ENCODE measurements at places on chromosomes 1 and 21.
A peak's percentile ranks its signal among the peaks of the same experiment; 100 is the strongest.

DNA sequence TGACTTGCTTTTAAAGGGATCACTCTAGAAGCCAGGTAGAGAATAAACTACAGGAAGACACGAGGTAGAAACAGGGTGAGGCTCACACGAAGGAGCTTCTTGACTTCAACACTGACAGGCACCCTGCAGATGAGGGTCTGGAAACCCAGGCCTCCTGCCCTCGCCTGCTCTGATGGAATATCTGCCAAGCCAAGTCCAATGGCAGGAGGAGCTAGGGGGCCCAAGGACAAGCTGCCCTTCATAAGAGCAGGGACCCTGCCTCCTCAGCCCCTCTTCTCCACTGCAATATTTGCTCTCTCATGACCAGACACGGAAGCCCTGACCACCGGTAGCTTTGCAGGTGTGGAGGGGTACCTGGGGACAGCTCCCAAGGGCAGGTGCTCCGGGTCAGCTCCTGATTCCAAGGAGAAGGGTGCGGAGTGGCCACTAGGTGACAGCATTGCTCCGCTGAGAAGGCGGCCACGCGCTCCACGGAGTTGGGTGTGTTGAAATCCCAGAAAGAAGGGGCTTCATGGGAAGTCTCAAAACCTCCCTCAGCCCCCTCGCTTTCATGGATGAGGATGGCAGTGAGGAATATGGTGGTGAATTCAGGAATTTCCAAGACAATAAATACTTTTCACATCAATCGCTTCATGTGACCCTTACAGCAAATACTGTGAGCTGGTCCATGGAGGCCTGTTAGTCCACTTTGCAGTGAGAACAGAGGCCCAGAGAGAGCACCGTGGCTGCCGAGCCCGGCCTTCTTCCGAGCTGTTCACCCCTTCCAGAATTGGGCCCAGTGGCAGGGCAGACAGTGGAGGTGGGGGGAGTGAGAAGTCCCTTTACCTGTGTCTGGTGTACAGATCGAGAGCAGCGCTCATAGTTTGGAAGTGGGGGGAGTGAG lies 33.2 kb upstream of the PAX7 start:
- DNase-seq = no peak

DNA sequence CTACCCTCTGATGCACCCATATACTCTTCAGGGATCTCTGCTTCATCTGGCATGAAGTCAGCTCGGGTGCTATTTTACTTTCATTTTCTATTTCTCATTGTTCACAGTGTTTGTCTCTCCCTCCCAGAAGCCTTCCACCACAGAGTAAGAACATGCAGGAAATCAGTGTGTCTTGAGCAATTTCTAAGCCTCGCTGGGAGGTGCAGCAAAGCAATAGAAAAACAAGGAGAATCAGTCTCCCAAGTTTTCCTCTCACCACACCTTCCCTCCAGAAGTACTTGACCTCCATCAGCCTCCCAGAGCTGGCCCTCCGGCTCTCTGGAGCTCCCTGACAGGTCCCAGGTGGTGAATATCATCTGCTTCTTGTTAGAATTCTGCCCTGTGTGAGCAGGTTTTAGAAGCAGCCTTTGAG lies 594.7 kb upstream of the CAMK1G start:
- DNase-seq = no peak

GRCh38 chr1:95012389-95012788 lies 60.4 kb downstream of the ALG14 start:
- DNase-seq = no peak

DNA sequence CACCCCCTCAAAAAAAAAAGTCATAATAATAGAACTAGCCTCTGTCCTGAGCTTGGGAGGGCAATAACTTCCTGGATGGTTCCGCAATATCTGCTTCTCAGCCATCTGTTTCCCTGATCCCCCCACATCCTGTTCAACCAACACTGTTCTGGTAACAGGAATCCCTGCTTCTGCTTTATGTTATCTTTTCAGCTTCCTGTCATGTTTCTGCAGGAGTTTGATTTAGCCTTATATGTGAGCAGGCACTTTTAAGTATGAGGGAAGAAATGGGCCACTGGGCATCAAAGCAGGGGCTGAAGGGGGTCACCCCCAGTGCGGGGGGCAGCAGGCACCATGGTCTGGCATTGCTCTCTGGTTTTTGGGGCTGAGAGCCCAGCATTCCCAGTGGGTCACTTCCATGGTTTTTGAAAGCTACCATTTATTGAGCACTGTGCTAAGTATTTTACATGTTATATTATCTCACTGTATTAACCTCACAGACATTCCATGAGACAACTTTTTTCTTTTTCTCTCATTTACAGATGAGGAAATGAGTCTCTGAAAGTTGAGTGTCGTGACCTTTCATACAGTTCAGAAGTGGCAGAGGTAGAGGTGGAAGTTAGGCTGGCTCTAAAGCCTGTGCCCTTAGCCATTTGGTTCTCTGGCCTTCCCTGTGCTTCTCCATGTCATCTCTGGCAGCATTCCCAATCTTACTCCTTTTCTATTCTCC lies 61.9 kb downstream of the DNTTIP2 start:
- no peak for DNase-seq

DNA sequence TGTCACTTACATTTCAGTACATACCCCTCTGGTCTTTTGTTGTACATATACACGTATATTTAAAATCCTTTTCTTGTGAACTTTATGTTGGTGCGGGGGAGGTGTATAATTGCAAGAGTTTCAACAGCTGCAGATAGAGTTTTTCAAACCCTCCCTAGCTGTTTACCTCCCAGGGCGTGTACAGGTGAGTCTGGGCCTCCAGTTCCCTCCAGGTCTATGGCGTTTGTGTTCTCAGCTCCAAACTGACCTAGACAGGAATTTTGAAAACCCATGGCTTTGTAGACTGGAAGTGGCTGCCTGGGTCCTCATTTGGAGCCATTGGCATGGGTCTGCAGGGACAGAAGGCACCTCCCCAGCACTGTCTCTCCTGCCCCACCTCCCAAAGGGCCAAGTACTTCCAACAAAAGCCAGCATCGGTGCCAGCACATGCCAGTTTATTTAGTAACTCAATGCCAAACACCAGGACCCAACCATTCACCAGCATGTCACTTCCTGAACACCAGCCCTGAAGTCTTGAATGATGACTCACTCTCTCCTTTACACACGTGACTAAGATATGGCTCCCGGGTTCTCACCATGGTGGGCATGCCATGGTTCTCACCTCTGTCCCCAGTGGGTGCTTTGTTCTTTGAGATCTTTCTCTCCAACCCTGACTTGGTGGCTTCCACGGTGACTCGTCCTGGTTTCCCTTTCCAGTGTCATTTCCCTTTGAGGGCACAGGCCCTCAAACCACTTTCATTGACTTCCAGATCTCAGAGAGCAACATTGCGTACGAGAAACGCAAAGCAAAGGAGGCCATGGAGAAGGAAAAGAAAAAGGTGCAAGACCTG lies 57.3 kb upstream of the EFHD2 start:
- peak; percentile 43 for DNase-seq

GRCh38 chr1:18175051-18175450 lies 67.5 kb downstream of the IGSF21 start:
- no peak for DNase-seq

- no peak for DNase-seq
Observed at GRCh38 chr1:107870696-107871095, 94.3 kb downstream of the VAV3 start.

GRCh38 chr21:32237021-32237420 lies 41.8 kb downstream of the MIS18A start:
- no peak for DNase-seq

GRCh38 chr21:38165466-38166172 lies 91.2 kb upstream of the KCNJ15 start:
- no peak for DNase-seq

DNA sequence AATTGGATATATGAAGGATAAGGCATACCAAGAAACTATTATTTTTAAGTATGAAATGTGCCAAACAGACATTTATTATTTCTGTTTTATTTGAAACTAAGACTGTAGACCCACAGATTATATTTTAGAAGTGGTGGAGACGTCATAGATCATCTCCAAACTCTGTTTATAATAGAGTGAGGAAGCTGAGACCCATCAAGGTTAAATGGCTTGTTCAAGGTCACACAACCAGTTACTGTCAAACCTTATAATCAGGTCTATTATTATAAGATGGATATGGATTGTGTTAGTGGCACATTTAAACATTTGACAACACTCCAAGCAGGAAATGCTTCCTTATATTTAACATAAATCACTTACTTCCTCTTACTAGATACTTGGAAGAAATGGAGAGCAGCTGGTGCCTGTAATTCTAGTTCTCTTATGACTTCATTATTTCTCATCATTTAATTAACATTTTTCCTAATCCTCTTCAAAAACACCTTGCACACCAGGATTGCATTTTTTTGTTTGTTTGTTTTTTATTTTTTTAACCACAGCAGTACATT lies 117.0 kb downstream of the NEK7 start:
- no peak for DNase-seq

- DNase-seq = no peak
Observed at GRCh38 chr1:172085317-172085716, 244.0 kb downstream of the DNM3 start.

DNA sequence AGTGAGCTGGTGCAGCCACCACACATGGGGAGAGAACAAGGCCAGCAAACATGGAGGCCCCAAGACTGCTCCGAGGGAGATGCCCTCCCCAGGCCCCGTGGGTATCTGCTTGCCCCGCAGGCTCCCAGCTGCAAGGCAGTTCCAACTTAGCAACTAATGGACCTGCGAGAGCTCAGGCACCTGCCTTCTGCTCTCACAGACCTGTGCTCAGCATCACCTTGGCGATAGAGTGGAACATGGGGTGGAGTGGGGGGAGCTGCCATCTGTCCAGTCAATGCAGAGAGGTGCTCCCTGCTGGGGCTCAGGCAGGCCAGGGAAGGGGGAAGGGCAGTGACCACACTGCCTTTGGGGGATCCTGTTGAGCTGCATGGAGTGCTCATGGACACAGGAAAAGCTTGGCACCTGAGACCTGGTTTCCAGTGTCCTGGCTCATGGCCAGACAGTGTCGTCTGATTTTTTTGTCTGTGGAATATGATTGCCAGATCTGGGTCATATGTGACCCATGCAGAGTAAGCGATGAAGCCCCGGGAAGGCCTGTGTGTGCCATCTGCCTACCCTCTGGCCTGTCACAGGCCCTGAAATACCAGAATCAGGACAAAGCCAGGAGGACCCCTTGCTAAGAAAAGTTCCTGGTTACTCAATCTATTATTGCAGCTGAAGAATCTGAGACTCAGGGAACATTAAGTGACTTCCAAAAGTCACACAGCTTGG lies 39.9 kb upstream of the TENT5C start:
- DNase-seq = no peak

DNA sequence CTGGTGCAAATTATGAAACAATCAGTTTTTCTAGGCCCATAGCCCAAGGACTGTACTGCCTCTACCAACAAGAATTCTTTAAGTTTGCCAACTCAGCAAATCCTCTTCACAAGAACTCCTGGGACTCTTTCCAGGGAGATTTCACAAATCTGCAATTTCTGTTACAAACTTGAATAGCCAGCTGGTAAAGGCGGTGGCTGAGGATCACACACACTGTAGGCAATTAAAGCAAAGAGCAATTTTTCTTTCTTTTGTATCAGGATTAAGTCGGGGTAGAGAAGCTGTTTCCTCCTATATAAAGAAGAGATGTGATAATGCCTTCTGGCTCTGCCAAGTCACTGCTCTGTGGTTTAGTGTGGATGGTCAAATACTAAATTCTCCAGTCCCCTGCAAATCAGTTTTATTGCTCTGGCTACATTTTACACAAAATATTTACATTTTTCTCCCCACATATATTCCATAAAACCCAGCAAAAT lies 1.7 kb downstream of the ALDH9A1 start:
- DNase-seq = no peak

GRCh38 chr1:223088713-223089240 lies 54.3 kb downstream of the TLR5 start:
- no peak for DNase-seq

GRCh38 chr1:15997637-15998280 lies 6.3 kb upstream of the SRARP start:
- no peak for DNase-seq
